ENCODE measurements at places on chromosomes 12 and 14.

- DNase-seq = no peak
Observed at GRCh38 chr12:28374556-28374955, 184.3 kb downstream of the CCDC91 start.

DNA sequence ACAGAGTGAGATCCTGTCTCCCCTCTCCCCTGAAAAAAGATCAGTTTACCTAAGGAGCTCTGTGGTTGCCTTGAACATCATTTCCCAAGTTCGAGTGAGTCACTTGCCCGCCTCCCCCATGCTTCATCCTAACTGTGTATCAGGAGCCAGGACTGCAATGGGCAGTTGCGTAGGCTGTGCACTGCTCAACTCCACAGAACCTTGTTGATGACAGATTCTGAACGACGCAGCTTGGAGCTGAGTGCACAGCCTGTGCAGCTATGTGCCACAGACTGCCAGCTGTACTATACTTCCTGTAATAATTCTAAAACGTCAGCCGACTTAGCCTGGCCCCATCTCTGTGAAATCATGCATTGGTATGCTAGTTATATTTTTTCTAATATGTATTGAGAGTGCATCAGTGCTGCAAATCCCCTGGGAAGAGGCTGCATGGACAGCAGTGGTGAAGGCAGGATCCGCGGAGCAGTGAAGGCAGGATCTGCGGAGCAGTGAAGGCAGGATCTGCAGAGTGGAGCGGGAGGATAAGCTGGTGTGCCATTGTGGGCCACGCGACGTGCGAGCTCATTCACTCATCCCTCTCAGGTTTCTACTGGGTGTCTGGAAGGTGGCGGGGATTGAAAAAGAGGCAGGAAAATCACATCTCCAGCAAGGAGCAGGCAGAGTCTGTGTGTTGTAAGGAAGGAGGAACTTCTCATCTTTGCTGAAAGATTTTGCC, 80.8 kb downstream of the GALNT9 start:
- DNase-seq = no peak

GRCh38 chr14:95458459-95458858, 58.0 kb downstream of the SYNE3 start:
- no peak for DNase-seq

GRCh38 chr12:53381731-53382630, 2.0 kb downstream of the SP1 start:
- DNase-seq = peak; percentile 59

DNA sequence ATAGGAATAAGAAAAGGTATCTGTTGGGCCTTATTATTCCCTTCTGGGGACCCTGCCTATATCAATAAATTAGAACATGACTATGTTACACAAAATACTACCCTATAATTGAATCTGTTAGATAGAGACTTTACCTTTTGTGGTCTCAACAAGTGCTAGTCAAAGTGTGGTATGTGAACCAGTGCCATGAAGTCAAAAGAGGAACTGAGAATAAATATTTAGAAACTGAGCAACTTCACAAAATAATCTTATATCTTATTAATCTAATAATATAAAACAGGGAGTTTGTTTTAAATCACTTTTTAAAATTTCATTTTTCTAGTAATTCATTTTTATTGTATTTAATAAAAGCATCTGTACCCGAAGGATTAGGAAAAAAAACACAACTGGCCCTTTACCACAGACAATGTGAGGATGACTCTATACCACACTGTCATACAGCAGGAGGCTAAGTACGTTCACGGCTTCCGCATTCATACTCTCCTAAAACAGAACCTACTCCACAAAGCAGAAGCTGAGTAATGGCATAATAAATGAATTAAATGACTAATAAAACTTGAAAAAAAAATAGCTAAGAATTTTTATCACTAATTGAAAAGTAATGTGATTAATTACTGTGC, 42.1 kb downstream of the SEC23A start:
- no peak for DNase-seq

GRCh38 chr14:75427482-75428229, at the start of gene JDP2:
TSS of gene JDP2 (plus strand) at chr14:75428022. CDS start at chr14:75437921, 9,899 bp downstream.
- peak; percentile 21 for DNase-seq

DNA sequence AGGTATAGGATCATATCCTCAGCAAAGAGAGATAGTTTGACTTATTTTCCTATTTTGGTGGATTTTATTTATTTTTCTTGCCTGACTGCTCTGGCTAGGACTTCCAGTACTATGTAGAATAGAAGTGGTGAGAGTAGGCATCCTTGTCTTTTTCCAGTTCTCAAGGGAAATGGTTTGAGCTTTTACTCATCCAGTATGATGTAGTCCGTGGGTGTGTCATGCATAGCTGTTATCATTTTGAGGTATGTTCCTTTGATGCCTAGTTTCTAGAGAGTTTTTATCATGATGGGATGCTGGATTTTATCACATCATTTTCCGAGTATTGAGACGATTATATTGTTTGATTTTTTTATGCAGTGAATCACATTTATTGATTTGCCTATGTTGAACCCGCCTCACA, 97.2 kb downstream of the MGAT4C start:
- DNase-seq = no peak

DNA sequence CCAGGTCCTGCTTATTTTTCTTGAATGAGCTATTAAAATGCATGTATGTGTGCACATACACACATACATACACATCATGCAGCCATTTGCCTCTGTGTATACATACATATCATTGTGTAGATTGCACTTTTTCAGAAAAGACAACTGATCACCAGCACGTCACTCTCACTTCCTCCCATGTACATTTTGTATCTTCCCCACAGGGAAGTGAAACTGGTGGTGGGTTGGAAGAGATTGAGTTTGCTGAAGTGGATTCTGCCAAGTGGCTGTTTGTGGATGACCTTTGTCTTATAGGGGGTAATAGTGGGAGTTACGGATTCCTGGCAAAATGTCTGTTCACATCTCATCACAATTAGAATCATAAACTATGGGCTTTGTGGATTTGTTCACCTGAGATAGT, 448.6 kb downstream of the RAD51B start:
- no peak for DNase-seq

DNA sequence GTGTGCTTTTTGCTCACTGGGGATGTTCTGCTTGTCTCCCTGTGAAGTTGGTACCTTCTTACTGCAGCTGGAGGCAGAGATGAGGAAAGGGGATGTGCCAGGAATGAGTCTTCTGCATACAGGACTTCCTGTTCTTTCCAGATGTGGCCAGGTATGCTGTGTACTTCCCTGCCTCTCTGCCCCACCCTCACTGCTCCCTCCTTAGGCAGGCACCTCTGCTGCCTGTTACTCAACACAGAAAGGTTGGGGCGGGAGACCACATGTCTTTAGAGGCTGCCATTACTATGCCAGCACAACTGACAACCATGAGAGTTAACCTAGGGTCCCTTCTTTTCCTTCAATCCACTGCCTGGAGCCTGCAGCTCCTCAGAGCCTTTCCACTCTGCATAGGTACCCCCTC, 2.0 kb upstream of the OAS3 start:
- DNase-seq = no peak

DNA sequence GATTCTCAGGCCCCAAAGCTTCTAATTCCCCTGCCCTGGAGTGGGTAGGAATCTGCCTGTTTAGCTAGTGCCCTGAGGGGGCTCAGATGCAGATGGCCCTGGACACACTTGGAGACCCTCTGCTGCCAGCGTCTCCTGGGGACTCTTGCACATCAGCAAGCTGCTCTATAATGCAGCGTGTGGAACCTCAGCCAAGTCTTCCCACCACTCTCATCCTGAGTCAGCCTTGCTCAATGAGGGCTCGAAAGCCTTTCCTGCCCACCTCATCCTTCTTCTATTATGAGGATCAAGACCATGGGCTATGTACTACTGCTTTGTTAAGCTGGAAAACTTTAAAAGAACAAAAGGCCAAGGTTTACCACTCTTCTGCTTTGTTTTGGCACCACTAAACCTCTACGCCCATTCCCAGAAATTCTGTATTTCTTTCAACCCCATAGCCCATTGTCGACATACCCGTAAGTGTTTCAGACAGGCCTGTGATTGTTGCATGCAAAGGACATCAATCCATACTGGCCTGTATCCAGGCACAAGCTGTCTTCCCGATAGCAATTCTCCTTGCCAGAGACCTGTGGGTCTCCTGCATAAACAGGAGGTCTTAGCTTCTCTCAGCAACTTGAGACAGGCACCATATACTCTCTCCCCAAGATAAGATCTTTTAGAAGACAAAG, 246.9 kb downstream of the DPF3 start:
- DNase-seq = no peak

Data from HT-29 (cell line).